ENCODE measurements at places on chromosomes 1 and 21.

DNA sequence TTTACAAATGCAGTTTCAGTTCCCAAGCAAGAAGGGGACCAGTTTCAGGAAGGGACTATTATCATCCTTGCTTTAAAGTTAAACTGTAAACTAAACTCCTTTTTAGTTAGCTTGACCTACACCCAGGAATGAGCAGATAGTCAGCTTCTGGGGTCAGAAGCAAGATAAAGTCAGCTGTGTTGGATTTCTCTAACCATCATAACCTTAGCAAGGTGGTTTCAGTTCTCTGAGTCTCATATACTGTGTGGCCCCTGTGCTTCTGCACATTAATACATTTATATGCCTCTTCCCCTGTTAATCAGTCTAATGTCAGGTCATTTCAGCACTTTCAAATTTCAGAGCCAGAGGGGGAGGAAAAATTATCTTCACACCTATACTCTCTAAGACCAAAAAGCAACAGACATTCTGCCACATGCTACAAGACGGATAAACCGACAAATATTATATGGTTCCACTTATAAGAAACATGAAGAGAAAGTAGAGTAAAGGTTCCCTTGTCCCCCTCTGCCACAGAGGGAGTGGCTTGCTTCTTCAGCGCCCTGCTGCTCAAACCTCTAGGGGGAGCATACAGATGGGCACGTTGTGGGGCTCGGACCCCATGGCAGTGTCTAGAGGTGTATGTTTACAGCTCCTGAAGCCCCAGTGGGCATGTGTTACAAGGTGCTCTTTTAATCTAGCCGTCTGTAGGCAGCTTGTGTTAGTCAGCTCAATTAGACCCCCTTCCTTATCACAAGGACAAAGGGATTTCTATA lies 89.1 kb downstream of the SMYD3 start:
- DNase-seq: no peak

GRCh38 chr1:29280409-29281131 lies 44.2 kb downstream of the PTPRU start:
- DNase-seq: no peak

GRCh38 chr1:83970802-83971201 lies 28.1 kb downstream of the TTLL7 start:
- no peak for DNase-seq

GRCh38 chr1:209900734-209901133 lies 37.3 kb upstream of the SYT14 start:
- no peak for DNase-seq

- no peak for DNase-seq
Measured at GRCh38 chr1:187621951-187622350, 793.2 kb downstream of the PLA2G4A start.

DNA sequence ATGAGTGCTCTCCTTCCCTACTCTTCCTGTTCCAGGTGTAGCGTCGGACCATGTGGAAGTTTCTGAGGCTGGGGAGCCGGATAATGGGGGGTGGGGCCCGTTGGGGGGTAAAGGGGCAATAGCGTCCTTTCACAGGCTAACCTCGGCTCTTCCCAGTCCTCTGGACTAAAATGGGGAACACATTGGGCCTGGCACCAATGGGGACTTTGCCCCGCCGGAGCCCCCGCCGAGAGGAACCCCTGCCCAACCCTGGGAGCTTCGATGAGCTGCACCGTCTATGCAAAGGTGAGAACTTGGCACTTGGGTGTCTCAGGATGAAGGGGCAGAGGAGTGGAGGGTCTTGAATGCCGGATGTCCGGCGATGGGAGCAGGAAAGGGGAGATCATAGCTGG lies 456 bp downstream of the TOMM40L start:
- DNase-seq: peak; percentile 49

- no peak for DNase-seq
Measured at GRCh38 chr1:85934516-85934915, 222.1 kb downstream of the COL24A1 start.

DNA sequence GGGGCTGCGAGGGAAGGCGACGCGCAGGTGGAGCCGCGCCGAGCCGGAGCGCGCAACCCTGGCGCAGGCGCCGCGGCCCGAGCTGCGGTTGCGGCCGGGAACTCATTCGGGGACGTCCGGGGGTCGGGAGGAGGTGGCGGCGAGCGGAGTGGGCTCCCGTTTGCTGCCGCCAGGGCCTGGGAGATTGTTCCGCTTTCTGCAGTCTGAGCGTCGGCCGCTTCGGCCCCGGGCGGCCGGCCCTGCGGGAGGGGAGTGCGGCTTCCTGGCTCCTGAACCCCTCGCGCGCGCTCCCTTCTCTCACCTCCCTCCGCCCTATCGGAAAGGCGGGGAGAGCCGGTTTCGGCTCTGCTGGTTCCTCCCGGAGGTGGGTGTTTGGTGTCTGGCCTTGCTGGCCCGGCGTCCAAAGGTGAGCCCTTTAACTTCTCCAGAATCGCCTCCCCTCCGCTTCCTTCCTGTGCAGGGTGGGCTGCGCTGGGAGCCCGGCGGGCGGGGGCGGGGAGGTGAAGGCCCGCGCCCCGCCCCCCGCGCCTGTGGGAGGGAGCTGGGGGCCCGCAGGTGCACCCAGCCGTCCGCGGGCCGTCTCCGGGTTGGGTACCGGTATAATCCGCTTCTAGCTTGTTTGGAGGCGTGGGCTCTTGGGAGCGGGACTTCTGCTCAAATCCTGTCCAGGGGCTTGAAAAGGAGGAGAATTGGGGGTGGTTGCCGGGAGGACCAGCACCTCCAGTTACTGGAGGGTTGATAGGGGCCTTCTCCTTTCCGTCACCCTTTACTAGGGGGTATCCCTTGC lies 683 bp downstream of the LRRC8D start:
- DNase-seq: peak; percentile 71

- DNase-seq: no peak
Measured at GRCh38 chr1:208924928-208925327, 658.6 kb upstream of the CAMK1G start.

- DNase-seq: no peak
Measured at GRCh38 chr1:237774246-237774645, 116.5 kb downstream of the ZP4 start.

- no peak for DNase-seq
Measured at GRCh38 chr1:195828325-195828724, 779.9 kb downstream of the KCNT2 start.

- no peak for DNase-seq
Measured at GRCh38 chr1:66681686-66682085, 70.6 kb upstream of the DYNLT5 start.

DNA sequence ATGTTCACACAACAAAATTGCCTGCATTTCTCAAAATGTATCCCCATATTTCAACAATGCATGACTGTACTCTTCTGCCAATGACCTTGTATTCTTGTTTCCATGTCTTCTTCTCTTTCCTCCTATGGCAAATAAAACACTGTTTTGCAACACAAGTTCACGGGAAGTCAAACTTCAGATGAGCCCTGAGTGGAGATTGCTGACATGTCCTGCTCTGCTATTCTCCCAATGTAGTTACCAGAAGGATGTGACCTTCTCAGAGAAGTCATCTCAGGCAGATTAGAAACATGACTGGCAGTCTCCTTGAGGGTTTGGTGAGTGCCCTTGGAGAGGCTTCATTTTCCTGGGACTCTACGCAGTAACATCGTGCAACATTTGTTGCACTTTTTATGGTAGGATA lies 15.6 kb downstream of the FCGR2B start:
- no peak for DNase-seq

DNA sequence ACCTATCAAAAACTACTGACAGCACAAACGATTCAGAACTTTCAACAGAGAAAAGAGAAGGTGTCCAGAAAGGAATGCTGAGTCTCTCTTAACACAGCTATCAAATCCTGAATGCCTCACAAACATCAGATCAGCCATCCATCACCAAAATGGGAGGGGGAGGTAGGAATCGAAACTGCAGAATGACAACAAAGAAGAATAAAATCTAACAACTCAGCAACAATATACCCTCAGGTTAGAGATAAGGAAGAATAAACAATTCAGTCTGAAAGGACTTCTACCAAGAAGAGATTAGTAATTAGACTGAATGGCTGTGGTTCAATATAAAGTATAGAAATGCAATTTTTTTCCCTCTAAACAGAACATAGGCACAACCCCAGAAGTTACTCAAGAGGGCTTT lies 94.4 kb downstream of the RERE start:
- DNase-seq: no peak

DNA sequence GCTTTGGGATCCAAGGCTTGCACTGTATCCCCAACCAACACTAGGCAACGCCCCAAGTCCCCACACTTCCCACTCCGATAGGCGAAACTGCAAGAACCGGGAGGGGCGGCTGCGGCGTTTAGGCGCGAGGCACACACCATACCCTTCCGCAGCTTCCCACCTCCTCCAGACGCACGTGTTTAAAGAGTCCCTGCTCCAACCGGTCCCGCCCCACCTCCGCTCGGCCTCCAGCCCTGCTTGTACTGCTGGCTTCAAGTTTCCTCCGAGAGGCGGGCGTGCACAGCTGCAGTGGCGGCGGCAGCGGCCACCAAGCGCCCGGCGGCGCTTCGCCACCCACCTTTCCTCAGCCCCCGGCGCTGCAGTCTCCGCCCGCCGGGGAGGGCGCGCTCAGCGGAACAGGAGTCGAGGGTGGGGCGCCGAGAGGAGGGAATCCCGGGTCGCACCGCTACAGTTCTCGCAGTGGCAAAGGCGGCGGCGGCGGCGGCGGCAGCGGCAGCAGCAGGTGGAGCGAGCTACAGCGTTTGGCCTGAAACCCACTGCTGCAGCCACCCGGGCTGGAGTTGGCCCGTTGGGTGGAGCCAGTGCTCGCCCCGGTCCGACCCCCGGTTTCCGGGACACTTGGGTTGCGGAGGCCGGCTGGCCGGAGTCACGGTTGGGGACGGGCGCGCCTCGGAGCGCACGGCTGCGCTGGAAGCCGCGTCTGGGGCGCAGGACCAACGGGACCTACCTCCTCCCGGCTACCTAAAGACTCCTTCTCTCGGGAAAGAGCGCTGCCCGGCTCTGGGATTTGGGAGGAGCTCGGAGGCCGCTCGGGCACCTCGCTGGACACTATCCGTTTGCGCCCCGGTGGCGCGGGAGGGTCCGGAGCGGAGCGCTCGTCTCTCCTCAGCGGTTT lies at the start of gene CNIH3:
Gene CNIH3, plus strand, starts transcription at position 457 of the 895 bp plus-strand sequence. CDS start 858 bp downstream, outside the sequence.
- peak; percentile 57 for DNase-seq

DNA sequence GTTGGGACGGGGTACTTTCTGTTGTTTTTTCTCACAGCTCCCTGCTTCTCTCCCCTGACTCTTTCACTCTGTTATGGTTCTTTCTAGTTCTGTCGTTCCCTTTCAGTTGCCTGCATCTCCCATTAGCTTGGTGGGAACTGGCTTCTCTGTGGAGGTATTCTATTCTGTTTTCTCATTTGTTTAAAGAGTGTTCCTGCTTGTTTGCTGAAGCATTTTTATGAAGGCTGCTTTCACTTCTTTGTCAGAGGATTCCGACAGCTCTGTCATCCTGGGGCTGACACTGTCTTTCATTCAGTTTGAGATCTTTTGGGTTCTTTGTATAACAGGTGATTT lies 96.0 kb upstream of the COL6A1 start:
- no peak for DNase-seq

DNA sequence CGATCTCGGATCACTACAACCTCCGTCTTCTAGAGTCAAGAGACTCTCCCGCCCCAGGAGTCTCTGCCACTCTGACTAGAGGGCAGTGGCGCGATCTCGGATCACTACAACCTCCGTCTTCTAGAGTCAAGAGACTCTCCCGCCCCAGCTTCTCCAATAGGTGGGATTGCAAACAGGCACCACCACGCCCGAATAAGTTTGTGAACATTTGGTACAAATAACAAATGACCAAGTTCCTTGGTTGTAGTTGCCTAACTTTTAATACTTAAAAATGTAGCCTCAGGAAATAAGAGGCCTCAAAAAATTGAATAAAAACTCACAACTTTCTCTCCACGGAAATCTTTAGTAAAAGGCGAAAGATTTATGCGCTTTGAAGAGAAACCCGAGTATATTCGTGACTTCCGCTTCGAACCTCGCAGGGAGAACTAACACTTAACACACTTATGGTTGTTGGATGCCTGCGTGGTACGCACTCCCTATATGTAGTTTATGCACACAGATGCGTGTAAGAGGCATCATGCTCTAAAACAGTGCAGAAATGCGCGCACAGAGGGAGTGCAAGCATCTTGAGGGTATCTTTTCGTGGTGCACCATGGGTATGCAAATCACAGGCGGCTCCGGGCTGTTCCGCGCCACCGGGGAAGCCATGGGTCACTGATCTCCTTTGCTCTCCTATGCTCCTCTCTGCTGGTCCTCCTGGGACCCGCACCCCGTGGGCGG lies 11.4 kb downstream of the BTBD19 start:
- peak; percentile 95 for DNase-seq

GRCh38 chr1:19936061-19936750 lies 12.8 kb upstream of the PLA2G2E start:
- no peak for DNase-seq

DNA sequence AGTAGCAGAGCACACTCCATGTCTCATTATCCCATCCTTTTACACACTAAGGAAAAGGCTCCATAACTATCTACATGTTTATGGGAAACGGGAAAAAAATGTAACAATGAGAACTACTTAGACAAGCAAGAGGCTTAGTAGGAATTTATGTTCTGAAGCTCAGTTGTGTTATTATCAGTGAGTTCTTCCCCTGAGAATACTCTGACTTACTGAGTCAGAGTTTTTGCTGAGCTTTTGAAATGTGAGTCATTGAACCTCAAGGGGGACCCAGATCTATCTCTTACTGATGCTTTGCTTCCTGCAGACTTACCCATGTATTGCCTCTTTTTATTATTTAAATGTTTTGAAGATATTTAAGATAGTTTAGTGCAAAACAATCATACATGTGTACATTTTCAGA lies 20.1 kb downstream of the CFHR5 start:
- DNase-seq: no peak

DNA sequence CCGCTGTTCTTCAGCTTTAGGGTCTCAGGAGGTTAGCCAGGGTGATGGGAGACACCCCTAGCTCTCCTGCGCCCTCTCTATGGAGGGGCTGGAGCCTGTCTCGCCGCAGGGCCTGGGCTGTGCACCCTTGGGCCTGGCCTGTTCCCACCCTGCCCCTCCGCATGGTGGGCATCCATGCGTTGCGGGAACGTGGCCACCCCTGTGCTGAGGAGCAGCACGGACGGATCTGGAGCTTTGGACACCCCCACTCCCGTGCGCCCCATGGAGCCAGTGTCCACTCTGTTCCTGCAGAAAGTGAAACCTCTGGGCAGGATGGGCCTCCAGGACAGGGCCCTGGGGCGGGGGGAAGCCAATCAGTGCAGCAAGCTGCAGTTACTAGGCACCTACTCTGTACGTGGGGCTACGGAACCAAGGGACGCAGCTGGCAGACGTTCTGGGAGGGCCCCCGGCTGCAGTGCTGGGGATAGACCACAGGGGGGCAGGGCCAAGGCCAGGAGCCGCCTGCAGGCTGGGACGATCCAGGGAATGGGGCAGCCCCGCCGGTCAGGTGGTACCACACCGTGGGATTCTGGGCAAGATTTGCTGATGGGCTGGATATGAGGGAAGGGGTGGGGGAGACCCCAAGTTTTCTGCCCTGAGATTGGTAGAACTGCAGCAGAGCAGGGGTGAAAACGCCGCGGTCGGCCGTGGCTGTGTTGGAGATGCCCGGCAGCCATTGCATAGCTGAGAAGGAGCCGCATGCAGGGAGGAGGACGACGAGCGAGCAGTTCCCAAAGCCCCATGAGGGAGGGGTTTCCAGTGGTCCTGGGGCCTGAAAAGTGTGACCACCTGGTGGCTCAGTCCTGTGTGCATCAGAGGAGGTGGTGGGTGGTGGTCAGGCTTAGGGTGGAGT lies 43.3 kb downstream of the TP73 start:
- no peak for DNase-seq

All from activated CD8-positive, alpha-beta memory T cell treated with anti-CD3 and anti-CD28 coated beads, Interleukin-2, amount 10 ng/mL, durations not matched to agents 7 days and 5 days (primary cell).